Tongue (tissue), 3 donors: ENCODE measurements at places on chromosomes 6 and 20.

- no peak for DNase-seq
Measured at GRCh38 chr6:36082318-36082717, 48.0 kb upstream of the MAPK13 start.

- DNase-seq = no peak
Measured at GRCh38 chr20:1121429-1121828, 3.0 kb downstream of the PSMF1 start.

DNA sequence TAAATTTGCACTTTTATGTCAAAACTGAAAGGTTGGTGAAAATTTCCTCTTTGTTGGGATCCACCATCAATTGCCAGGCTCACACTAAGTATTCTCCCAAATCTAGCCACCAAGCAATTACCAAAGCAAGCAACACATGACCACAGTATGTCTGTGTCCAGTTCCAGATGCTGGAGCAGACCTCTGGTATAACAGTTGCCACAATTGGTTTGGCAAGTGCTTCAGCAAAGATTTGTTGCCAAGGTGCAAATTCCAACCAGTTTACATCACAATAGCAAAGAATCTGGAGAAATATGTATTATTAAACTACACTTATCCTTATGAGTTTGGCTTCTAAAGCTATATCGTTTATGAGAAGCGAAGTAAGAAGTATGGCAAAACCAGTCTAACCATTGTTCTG is 6.4 kb downstream of the GTF2H5 start:
- DNase-seq = peak; percentile 26

DNA sequence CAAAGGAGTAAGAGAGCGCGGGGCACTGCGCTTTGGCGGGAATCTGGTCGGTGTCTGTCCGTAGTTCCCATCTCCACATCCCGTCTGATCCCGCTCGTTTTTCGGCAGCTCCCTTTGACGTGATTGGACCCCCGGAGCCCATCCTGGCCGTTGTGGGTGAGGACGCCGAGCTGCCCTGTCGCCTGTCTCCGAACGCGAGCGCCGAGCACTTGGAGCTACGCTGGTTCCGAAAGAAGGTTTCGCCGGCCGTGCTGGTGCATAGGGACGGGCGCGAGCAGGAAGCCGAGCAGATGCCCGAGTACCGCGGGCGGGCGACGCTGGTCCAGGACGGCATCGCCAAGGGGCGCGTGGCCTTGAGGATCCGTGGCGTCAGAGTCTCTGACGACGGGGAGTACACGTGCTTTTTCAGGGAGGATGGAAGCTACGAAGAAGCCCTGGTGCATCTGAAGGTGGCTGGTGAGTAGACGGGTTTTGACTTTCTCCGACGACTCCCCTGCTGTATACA is 1.4 kb downstream of the BTN1A1 start:
- DNase-seq = peak; percentile 37

DNA sequence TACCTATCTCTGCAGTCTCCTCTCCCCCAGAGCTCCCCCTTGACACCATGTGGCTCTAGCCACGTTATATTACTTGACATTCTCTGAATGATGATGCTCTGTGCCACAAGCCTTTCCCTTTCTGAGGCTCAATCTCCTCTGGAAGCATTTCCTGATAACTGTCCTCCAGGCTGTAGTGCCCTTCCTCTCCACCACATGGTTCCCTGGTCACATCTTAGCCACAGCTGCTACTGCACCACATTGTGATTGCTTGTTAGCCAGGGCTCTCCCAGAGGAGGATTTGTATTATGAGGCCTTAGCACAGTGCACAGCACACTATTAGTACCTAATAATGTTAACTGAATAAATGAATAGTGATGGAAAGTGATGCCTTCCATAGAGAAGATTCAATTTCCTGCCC is 63.9 kb upstream of the RCAN2 start:
- no peak for DNase-seq

DNA sequence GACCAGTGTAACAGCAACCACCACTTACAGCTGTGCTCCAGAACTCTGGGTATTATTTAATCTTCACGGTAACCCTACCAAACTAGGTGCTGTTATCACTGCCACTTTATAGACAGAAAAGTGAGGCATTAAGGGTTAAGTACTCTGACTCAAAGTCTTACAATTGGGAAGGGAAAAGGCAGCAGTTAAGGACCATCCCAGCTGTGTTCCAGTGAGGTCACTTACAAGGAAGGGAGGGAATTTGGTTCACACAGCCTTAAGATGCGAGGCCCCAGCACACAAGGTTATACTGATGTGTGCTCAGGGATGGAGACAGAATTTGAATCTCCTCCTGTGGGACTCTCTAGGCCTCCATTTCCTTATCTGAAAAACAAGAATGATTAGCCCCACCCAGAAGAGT is 46.7 kb downstream of the TRERF1 start:
- no peak for DNase-seq
